ENCODE measurements at places on chromosomes 5 and 9.

DNA sequence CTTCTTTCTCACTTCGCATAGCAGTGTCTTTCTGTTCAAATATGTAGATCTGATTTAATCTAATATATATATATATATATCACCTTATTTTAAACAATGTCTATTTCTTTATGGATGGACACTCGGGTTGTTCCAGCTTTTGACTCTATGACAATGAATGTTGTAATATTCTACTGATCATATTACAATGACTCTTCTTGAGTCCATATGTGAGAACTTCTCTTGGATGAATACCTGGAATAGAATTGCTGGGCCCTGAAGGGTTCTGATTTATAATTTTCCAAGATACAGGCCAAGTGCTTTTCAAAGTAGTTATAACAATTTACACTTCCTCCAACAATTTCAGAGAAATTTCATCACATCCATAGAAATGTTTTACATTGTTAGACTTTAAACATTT is 28.8 kb downstream of the NTRK2 start:
- DNase-seq, result no peak

- DNase-seq, result no peak
Observed at GRCh38 chr5:147911427-147911826, 5.1 kb upstream of the C5orf46 start.

DNA sequence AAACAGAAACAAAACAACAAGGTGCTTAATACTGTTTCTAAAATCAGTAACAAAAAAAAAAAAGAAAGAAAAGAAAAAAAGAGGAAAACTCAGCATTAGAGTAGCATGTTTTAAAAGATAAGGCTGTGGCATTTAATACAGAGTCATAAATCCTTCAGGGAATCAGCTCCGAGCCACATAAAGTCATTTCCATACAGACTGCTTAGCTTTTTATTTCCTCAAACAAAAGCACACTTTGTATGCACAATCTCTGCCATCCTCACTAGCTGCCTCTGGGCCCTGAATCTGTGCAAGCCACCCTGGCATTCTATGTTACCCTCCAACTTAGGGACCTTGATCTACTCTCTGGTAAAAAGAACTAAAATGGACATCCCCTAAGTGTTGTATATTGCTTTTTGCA is 87.6 kb downstream of the SEMA6A start:
- DNase-seq, result no peak

DNA sequence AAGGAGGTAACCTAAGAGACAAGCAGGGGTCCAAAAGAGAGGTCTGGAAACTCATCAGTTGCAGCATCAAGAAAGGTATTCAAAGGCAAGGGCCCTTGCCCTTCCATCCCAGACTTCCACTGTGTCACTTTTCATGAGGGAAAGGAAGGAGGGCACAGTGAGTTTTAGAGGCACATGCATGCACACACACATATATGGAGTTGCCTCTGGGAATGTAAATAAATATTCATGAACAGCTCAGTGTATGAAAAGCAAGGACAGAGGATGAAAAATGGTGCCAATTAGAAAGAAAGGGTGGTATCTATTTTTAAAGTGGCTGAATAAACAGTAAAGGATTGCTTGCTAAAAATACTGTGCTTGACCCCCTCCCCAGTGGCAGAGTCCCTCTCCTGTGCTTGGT is 105.3 kb upstream of the LRRTM2 start:
- no peak for DNase-seq

Measured in H4 (cell line).